Fibroblast of mammary gland (primary cell): ENCODE measurements at places on chromosomes 6 and 20.
A peak's percentile ranks its signal among the peaks of the same experiment; 100 is the strongest.

- DNase-seq: no peak
Measured at GRCh38 chr20:38873050-38873581, 53.1 kb upstream of the FAM83D start.

DNA sequence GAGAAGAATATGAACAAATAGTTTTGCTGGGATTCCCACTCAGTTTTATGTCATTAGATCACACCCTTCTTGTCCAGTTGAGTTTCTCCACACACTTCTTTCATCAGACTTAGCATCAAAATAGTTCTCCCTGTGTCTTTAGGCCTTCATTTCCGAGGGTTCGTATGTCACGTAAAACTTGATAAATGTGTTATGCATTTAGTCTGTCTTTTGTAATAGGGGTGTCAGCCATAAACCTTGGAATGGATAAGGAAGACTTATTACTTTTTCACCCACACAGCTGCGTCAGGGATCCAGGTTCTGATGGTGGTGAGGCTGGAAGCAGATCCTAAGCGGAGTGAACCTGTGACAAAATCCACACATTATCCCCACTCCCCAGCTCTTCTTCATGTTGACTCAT, 246.8 kb downstream of the CD83 start:
- no peak for DNase-seq

DNA sequence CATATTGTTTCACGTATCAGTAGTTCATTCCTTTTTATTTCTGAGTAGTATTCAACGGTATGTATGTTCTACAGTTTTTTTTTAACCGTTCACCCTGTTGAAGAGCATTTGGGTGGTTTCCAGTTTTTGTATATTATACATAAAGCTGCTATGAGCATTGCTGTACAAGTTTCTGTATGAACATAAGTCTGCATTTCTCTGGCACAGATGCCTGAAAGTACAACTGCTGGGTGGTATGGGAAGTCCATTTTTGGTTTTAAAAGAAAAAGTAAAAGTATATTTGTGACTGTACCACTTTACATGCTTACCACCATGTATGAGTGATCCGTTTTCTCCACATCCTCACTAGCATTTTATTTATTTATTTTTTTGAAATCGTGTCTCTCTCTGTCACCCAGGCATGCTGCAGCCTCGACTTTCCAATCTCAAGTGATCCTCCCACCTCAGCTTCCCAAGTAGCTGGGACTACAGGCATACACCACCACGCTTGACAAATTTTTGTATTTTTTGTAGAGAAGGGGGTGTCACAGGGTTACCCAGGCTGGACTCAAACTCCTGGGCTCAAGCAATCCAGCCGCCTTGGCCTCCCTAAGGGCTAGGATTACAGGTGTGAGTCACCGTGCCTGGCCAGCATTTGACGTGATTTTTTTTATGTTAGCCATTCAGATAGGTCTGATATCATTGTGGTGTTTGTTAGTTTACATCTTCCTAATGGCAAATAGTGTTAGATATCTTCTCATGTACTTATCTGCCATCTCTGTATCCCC, 11.0 kb upstream of the SIM1 start:
- DNase-seq: peak; percentile 45

DNA sequence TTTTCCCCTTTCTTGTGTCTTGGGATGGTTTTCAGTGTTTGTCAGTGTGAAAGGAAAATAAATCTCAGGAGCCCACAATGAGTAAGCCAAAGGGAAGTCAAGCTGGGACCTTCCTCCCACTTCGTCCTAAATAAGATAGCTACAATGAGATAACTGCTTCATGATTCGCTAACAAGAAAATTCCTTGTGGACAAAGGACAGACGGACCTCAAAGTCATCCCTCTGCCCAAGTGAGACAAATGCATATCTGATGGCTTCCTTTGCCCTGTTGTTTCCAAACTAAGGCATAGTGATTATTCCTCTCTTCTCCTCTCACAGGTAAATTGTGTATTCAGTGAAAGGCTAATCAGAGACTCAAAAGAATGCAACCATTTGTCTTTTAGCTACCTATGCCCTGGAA, 26.1 kb upstream of the ADTRP start:
- DNase-seq: no peak

GRCh38 chr6:162572240-162572639, 155.3 kb downstream of the PRKN start:
- DNase-seq: no peak

GRCh38 chr20:10611357-10611756, 62.4 kb downstream of the JAG1 start:
- DNase-seq: peak; percentile 73

DNA sequence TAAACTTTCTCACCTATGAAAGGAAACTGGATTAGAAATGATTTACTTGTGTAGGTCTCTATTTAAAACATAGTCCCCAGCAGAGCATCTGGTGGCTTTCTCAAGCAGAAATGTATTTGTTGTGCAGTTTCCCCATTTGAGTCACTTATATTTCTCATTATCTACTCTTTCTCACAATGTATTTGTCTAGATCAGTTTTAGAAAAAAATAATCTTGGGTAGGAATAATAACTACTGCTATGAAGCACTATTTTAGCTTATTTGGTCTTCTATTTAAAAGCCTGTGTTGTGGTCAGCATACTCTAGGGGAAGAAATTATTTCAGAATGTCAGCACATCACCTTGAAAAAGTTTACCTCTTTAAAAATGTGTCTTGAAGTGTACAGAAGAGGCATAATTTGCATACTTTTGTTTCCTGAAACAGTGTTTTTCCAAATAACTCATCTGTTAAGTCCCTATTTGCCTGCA, 60.9 kb upstream of the PRL start:
- no peak for DNase-seq

GRCh38 chr20:16624106-16624505, 50.9 kb upstream of the KIF16B start:
- DNase-seq: no peak

DNA sequence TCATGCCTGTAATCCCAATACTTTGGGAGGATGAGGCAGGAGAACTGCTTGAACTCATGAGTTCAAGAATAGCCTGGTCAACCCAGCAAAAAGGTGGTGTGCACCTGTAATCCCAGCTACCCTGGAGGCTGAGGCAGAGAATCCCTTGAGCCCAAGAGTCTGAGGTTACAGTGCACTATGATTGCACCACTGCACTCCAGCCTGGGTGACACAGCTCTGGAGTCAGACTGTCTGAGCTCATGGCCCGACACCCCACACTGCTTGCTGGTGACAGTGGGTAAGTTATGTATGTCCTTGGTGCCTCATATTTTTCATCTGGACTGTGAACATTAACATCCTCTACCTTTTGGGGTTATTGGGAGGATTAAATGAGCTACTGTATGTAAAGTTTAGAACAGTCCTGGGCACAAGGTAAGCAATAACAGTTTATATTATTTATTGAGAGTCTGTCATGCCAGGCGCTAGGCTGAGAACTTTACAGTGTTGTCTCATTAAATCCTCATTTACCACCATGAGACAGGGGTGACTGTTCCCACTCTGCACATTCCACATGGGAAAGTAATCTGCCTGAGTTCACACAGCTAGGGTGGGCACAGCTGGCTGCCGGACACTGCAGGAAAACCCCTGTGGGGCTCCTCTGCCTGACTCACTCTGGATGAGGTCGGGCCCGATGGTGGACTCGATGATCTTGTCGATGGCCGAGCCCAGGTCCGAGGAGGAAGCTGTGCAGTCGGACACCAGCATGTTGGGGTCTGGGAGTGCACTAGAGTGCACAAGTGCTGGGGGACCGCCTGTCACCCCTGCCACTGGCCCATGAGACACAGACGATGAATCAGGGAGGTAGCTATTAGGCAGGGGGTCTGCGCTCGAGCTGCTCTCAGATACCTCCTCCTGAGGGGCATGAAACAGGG, 2.9 kb downstream of the ZNF335 start:
- DNase-seq: peak; percentile 82

DNA sequence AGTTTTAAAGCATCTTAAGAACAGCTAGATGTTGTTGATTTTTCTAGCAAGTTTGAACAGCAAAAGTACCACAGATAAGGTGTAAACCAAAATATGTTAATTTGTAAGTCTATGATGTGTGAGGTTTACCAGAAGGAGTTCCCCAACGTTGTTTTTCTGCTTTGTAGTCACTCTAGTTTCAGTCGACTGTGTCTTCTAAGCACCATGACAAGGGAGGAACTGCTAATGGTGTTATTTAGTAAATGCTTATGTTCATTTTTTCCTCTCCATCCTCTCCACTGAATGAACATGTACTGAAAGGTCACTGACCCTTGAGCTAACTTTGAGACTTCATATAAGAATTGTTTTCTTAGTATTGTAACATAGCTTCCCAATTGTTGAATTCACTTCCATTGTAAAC, 3.0 kb downstream of the ENPP3 start:
- no peak for DNase-seq

- no peak for DNase-seq
Measured at GRCh38 chr6:109865968-109866367, 112.1 kb upstream of the GPR6 start.

DNA sequence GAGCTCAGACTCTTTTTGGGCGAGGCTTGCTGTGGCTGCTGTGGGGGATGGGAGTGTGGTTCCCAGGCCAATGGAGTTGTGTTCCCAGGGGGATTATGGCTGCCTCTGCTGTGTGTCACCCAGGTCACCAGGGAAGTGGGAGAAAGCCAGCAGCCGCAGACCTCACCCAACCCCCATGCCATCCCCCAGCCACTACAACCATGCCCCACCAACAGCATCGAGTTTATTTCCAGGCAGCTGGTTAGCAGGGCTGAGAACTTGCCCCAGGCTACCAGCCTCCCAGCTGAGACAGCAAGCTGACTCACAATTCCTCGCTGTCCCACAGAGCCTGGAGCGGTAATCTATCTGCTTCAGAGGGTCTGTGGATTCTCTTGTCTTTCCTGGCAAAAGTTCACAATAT, 331.7 kb downstream of the FRK start:
- no peak for DNase-seq

DNA sequence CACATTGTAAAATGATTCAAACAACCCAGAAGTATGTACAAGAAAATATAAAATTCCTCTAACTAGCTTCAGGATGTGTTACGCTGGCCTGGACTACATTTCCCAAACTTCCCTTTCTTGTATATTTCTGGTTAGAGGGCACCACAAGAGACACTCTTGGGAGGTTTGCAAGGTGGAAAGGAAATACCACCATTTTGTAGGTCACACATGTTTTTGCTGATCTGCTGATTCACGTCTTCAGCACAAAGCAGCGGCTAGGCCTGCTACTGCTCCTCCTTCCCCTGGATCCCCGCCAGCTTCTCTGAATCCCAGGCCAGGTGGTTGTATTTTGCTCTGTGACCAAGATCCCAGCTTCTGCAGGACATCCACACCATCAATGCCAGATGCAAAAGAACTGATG, 104.2 kb downstream of the AGPAT4 start:
- DNase-seq: peak; percentile 96

- no peak for DNase-seq
Measured at GRCh38 chr20:46992640-46993035, 98.0 kb downstream of the EYA2 start.

DNA sequence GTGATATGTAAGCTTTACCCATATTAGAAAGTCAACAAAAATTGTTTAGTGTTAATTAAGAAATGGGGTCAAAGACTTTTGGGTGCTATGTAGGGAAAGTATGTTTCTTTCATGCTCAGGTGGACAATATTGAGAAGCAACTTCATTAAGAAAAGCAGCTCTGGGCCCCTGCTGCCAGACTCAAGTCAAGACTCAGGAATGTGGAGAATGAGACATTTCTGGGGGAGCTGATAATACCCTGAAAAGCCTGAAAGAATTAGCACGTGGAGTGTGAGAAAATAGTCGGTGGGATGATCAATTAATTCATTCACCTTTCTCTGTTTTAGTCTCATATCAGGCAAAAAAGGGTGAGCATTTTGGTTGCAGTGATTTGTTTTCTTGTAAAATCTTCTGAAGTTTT, 175.1 kb upstream of the IMPG1 start:
- DNase-seq: no peak

DNA sequence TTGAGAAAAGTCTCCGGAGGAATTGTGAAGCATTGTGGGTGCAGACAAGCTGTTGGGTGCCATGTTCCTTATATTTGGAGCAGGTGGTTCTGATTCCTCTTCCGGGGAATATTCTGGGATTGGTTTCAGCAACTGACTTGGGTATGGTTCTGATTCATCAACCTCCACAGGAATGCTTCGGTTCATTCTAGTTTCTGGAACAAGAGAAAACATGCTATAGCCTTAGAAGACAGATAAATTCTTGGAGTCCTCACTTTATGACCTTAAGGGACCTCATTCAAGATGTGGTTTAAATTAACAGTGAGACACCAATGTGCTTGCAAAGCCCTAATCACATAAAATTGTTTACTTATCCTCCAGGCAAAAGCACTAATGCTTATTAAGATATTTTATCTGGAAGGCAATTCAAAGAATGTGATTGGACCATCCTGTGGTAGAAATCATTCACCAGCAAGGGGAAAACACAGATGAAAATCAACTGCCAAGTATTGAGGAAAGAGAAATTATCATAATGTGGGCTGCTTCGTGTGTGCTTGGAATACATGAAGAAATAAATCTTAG, 13.7 kb downstream of the TRAF3IP2 start:
- peak; percentile 89 for DNase-seq

DNA sequence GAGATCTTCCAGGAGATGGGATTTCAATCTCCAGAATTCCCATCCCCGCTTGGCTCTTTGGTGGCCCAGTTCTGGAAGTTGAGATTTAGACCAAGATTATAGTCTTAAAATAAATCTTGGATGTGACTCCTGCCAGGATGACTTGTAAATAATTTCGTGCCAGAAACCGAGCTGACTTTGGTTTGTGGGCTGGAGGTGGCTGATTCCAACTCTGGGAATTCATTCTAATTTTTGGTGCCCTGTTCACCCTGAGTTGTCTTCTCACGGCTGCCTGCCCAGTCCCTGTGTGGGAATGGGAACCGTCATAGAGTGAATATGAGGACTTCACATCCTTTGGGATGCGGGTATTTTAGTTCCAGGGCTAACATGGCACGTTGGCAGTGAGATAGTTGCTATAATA, 64.8 kb downstream of the JARID2 start:
- peak; percentile 55 for DNase-seq

- DNase-seq: no peak
Measured at GRCh38 chr20:12581644-12582289, 427.0 kb upstream of the SPTLC3 start.

GRCh38 chr6:109793792-109794191, 102.7 kb downstream of the FIG4 start:
- DNase-seq: peak; percentile 99

GRCh38 chr6:39602601-39603519, 122.3 kb downstream of the KIF6 start:
- no peak for DNase-seq

GRCh38 chr6:147167576-147168461, 36.4 kb upstream of the STXBP5 start:
- DNase-seq: peak; percentile 55

DNA sequence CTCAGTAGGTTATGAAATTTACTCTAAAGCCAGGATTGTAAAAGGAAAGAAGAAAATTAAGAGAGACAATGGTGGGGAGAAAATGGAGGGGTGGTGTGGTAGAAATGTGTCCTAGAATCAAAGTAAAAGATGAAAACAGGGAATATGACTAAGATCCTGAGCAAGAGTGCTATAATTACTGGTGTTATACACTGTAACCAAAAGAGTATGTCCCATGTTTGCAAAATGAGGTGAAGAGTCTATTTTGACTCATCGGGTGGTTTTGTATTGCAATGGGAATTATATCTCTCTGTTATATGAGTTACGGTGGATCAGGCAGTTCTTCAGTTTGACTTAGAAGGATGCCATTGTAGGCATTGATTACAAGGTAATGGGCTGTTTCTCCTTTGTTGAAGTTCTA, 8.5 kb downstream of the L3MBTL3 start:
- DNase-seq: peak; percentile 71
